ENCODE measurements at places on chromosomes 11 and 22.
A peak's percentile ranks its signal among the peaks of the same experiment; 100 is the strongest.

DNA sequence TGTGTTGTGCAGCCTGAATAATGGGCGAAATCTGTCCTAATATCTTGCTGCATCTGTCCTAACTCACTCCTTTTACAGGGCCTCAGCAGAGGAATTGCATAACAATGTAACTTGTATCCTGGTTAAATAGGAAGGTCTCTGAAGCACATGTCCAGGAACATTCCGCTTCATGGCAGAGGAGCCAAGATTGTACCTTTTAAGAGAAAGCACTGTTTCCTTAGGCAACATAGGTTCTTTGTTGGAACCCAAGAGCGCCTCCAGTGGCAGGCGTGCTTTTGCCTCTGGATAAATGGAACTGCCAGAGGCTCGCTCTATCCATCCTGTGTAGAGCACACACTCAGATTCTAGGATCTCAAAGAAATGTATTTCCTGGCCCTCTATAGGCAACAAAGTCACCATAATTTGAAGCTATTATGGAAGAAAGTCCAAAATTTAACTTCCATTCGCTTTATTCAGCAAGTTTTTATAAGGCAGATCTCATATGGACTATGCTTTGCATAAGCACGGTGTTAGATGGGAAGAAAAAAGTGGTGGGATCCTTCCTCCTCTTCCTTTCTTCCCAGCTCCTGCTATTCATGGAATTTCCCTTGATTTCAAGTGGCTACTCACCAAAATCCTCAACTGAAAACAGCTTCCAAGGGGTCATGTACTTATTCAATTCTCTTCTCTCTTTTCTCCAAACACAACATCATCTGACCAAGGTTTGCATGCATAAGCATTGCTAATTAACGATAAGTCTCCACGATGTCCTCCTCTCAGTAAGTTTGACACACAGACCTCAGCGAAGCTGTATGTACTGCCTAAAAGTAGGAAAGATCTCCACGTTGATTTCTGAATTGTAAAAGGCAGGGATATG is at the start of gene BLID:
BLID (minus strand) TSS at position 692 of the 856 bp plus-strand sequence; CDS start at position 399, 293 bp downstream.
- no peak within 1 kb of the TSS for H3K27ac ChIP-seq
- DNase-seq, result peak; percentile 70
- H3K4me1 ChIP-seq, result no peaks in the 10 kb centered on the region

GRCh38 chr11:64916040-64916774 is 802 bp downstream of the ATG2A start:
- H3K27me3 ChIP-seq, result no peaks in the 10 kb centered on the region
- H3K27ac ChIP-seq, result peak overlapping the region; percentile 71
- peaks cover 14% of the 10 kb centered on the region for H3K36me3 ChIP-seq
- peak overlapping the region; percentile 76 for H3K4me3 ChIP-seq
- DNase-seq, result no peak

DNA sequence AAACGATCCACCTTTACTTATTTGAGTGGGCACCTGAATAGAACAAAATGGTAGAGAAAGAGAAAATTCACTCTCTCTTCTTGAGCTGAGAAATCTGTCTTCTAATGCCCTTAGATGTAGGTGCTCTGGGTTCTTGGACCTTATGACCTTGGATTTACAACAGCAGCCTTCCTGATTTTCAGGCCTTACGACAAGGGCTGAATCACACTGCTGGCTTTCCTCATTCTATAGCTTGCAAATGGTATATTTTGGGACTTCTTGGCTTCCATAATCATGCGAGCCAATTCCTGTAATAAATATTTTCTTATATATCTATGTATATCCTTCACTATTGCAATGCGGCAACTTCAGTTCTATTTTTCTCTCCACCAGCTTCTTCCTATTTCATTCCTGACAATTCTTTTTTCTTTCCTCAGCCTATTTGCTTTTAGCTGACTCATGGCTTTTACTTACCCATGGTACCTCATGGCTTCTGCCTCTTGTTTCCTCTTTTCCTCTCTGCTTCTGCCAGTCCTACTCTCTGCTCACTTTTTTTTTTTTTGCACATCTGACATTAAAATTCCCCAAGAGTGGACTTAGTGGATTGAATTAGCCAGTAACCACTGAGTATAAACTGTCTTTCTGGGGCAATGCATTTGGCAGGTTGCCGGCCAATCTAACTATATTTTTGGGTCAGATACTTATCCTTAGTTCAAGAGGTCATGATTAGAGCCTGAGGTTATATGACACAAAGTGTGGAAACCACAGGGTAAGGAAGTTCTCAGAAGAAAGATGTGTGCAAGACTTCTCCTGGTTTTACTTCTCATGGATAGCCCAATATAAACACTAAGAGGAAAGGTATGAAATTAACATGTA is 359.5 kb downstream of the TMEM135 start:
- no peaks in the 10 kb centered on the region for H3K27me3 ChIP-seq
- DNase-seq, result no peak
- H3K36me3 ChIP-seq, result no peaks in the 10 kb centered on the region
- H3K4me3 ChIP-seq, result no peak overlapping the region

GRCh38 chr11:72831521-72832300 is 17.5 kb downstream of the ATG16L2 start:
- no peak overlapping the region for H3K4me3 ChIP-seq
- peak overlapping the region; percentile 37 for H3K27ac ChIP-seq
- H3K36me3 ChIP-seq, result no peaks in the 10 kb centered on the region
- peaks cover 5% of the 10 kb centered on the region for H3K4me1 ChIP-seq
- peak; percentile 77 for DNase-seq

GRCh38 chr11:126929179-126930061 is 71.2 kb downstream of the KIRREL3 start:
- no peaks in the 10 kb centered on the region for H3K27me3 ChIP-seq
- no peaks in the 10 kb centered on the region for H3K36me3 ChIP-seq
- no peak overlapping the region for H3K4me3 ChIP-seq
- DNase-seq, result no peak
- no peaks in the 10 kb centered on the region for H3K4me1 ChIP-seq

DNA sequence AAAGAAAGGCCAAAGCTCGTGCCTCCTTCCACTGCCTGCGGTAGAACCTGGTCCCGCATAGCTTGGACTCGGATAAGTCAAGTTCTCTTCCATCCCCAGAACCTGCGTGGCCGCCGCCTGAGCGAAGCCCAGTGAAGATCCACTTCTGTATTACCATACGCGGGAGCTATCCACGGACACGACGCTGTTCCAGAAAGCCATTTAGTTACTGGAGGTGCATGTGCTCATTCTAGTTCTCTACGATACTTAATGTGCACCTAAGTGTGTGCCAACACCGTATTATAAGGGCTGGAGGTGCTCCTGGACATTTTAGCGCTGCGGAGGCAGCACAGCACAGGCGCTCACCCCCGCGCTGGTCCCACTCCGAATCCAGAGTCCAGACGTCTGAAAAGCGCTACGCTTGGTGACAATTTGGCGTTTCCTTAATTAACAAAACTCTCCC is 1.4 kb downstream of the WT1 start:
- H3K4me1 ChIP-seq, result no peaks in the 10 kb centered on the region
- peaks cover 69% of the 10 kb centered on the region for H3K27me3 ChIP-seq
- H3K4me3 ChIP-seq, result no peak overlapping the region
- H3K27ac ChIP-seq, result no peak overlapping the region

- no peaks in the 10 kb centered on the region for H3K36me3 ChIP-seq
- H3K4me3 ChIP-seq, result no peak overlapping the region
- no peak for DNase-seq
These were observed 150.3 kb downstream of the LRRC4C start for GRCh38 chr11:41309111-41309522.

DNA sequence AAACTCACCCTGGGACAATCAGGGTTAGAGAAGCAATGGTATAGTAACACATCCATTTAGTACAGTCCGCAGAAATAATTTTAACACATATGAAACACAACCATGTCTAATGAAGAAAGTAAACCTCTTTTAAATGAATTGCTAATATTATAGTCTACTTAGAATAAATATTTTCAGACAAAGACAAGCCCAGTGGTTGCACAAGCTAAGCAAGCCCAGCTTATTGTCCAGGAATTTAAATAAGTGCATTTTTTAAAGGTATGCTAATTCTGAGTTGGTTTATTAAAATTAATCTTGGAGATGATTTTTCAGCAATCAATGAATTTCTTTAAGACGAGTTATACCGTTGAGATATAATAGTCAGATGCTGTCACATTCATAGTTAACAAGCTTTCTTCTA is 118.8 kb upstream of the BLID start:
- H3K27me3 ChIP-seq, result no peaks in the 10 kb centered on the region
- no peaks in the 10 kb centered on the region for H3K4me1 ChIP-seq
- no peak overlapping the region for H3K4me3 ChIP-seq
- no peaks in the 10 kb centered on the region for H3K36me3 ChIP-seq
- DNase-seq, result no peak

GRCh38 chr22:36123673-36124630 is 36.6 kb downstream of the APOL3 start:
- peak overlapping the region; percentile 83 for H3K27ac ChIP-seq
- H3K27me3 ChIP-seq, result no peaks in the 10 kb centered on the region
- H3K36me3 ChIP-seq, result no peaks in the 10 kb centered on the region
- H3K4me3 ChIP-seq, result no peak overlapping the region
- peak; percentile 95 for DNase-seq

GRCh38 chr22:46084943-46085827 is 65.1 kb upstream of the PPARA start:
- peaks cover 61% of the 10 kb centered on the region for H3K4me1 ChIP-seq
- no peaks in the 10 kb centered on the region for H3K36me3 ChIP-seq
- no peaks in the 10 kb centered on the region for H3K27me3 ChIP-seq
- no peak overlapping the region for H3K4me3 ChIP-seq

GRCh38 chr11:88520391-88520790 is 182.9 kb upstream of the CTSC start:
- H3K36me3 ChIP-seq, result no peaks in the 10 kb centered on the region
- H3K27ac ChIP-seq, result no peak overlapping the region
- no peaks in the 10 kb centered on the region for H3K4me1 ChIP-seq
- H3K4me3 ChIP-seq, result no peak overlapping the region
- H3K27me3 ChIP-seq, result no peaks in the 10 kb centered on the region

- no peak overlapping the region for H3K4me3 ChIP-seq
- no peaks in the 10 kb centered on the region for H3K27me3 ChIP-seq
- H3K27ac ChIP-seq, result no peak overlapping the region
- no peak for DNase-seq
- no peaks in the 10 kb centered on the region for H3K36me3 ChIP-seq
These were observed 97.5 kb downstream of the TSPAN18 start for GRCh38 chr11:44824300-44824704.

GRCh38 chr22:27113211-27113635 is 455.8 kb downstream of the MIAT start:
- DNase-seq, result peak; percentile 34
- H3K4me3 ChIP-seq, result no peak overlapping the region
- no peaks in the 10 kb centered on the region for H3K4me1 ChIP-seq
- H3K27ac ChIP-seq, result no peak overlapping the region
- no peaks in the 10 kb centered on the region for H3K36me3 ChIP-seq

DNA sequence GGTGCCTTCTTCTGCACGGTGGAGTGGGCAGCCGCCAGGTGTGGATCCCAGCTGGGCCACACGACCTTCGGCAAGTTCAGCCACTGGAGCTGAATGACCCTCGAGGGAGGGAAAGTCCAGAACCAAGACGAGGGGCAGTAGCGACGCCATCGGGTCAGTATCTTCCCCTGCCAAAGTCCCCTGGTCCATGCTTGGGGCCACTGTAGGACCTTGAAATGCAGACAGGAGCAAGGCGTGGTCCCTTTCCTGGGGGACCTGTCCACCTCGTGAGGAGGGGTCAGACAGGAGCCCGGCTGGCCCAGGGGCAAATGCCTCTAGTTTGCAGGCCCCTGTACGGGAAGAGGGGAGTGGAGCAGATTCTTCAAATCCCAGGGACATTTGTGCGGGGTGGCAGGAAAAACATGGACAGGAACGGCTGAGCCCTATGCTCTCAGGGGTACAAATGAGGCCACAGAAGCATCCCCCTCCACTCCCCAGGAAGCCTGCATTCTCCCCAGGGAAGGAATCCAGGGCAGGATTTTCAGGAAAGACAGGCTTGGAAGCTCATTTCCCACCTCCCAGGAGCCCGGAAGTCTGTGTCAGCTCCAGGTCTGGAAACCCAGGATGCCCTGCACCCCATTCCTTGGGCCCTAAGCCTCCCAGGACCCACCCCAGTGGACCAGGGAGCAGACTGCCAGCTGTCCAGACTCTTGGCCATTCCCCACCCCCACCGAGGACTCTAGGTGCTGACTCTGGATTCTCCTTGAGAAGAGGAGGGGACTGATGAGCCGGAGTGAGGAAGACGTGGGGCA is 6.6 kb downstream of the SHANK2 start:
- no peaks in the 10 kb centered on the region for H3K27me3 ChIP-seq
- DNase-seq, result no peak
- H3K4me1 ChIP-seq, result peaks cover 8% of the 10 kb centered on the region
- H3K27ac ChIP-seq, result no peak overlapping the region
- no peak overlapping the region for H3K4me3 ChIP-seq
- H3K36me3 ChIP-seq, result no peaks in the 10 kb centered on the region

GRCh38 chr11:115910379-115910778 is 406.2 kb upstream of the CADM1 start:
- H3K27me3 ChIP-seq, result no peaks in the 10 kb centered on the region
- H3K36me3 ChIP-seq, result no peaks in the 10 kb centered on the region
- no peak overlapping the region for H3K27ac ChIP-seq
- DNase-seq, result no peak

- no peak for DNase-seq
- no peaks in the 10 kb centered on the region for H3K36me3 ChIP-seq
- H3K4me1 ChIP-seq, result peaks cover 2% of the 10 kb centered on the region
- peak overlapping the region; percentile 41 for H3K27ac ChIP-seq
- no peak overlapping the region for H3K4me3 ChIP-seq
These were observed 46.3 kb downstream of the AMOTL1 start for GRCh38 chr11:94814272-94814976.

- no peak for DNase-seq
- H3K27ac ChIP-seq, result no peak overlapping the region
- no peak overlapping the region for H3K4me3 ChIP-seq
- H3K36me3 ChIP-seq, result no peaks in the 10 kb centered on the region
These were observed 57.1 kb downstream of the ST14 start for GRCh38 chr11:130216591-130217132.

Data from prostate gland (tissue), 2 donors.